ENCODE measurements at places on chromosomes 11 and 22.

- DNase-seq: no peak
These were observed 17.0 kb downstream of the LAYN start for GRCh38 chr11:111557425-111558111.

- no peak for DNase-seq
These were observed 9.4 kb downstream of the TRIM6 start for GRCh38 chr11:5605849-5606248.

DNA sequence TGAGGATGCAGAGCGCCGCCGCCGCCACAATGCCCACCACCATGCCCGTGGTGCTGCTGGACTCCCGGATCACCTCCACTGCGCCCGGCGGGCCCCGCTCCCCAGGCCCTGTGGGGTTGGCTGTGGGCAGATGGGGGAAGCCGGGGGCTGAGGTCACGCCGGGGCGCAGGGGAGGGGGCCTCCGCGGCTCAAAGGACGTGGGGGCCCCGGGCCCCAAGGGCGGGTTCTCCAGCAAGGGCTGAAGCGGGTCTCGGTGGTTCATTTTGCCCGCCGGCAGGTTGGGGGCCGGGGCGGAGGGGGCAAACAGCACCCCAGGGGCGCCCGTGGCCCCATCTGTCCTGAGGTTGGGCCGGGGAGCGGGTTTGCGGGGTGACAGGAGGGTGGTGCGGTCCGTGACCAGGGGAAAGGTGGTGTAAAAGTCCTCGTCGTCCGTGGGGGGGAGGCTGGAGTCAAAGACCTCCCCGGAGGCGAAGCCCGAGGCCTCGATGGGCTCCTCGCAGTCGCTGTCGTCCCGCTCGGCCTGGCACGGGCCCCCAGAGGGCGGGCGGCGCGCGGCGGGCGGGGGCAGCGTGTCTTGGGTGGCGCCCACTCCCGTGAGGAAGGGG, 16.5 kb downstream of the SLC22A12 start:
- DNase-seq: no peak

- DNase-seq: no peak
These were observed 30.5 kb downstream of the CHKA start for GRCh38 chr11:68090706-68091105.

DNA sequence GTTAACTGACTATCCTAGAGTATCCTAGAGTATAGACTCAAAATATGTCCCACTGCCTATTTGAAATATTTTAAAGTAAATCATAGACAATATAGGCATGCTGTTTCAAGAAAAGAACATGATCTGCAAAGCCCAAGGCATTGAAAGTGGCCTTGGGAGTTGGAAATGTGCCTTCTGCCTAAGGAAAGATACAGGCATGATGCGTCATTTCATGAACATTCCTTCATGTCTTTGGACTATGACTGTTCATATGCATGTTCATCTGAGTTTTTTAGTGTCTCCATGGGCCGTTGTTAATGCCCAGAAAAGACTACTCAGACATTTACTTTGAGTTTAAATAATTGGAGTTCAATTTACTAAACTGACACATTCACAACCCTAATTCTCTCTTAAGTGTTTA, 69.7 kb upstream of the PRDM11 start:
- DNase-seq: no peak

GRCh38 chr22:28411125-28411524, 268.5 kb downstream of the TTC28 start:
- DNase-seq: no peak
